ENCODE measurements at places on chromosomes 5 and 9.
A peak's percentile ranks its signal among the peaks of the same experiment; 100 is the strongest.

DNA sequence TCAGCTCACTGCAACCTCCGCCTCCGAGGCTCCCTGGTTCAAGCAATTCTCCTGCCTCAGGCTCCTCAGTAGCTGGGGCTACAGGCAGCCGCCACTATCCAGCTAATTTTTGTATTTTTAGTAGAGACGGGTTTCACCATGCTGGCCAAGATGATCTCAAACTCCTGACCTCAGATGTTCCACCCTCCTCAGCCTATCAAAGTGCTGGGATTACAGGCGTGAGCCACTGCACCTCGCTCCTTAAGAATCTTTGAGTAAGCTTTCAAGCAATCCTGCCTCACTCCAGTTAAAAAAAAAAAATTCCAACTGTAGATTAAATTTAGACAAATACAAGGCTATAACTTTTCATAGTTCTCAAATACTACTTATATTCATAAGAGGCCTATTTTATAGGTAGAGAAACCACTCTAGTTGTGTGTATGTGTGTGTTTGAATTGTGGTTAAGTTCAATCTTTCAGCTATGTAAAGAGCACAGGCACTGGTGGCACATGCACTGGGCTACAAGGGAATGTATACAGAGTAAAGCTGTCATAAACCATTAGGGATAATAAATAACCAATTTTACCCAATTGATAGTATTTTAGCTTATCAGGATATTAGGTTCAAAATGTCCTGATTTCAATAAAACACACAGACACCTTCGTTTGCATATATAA lies 50.6 kb upstream of the RAPGEF6 start:
- H3K27ac ChIP-seq = no peak overlapping the region
- no peak overlapping the region for H3K4me3 ChIP-seq
- no peaks in the 10 kb centered on the region for H3K4me1 ChIP-seq

GRCh38 chr9:130327781-130328348 lies 62.3 kb downstream of the HMCN2 start:
- H3K27me3 ChIP-seq = peaks cover 19% of the 10 kb centered on the region
- no peak overlapping the region for H3K4me3 ChIP-seq
- no peak overlapping the region for H3K27ac ChIP-seq
- DNase-seq = no peak

DNA sequence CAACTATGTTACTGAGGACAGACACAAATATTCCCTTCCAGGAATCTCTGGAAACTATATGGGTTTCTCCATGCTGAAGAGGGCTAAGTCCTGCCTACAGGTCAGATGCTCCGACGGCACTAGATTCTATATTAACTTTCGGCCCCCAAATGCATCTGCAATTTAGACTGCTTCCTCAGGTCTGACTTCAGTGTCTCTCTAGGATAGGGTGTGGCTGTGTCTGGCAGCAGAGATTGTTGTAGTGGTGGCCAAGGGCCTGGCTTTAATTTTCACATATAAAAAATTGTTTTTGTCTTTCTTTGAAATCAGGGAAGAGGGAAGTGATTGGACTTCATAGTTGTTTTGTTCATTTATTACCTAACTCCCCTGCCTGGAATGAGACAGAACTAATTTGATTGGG lies 101.8 kb downstream of the PJA2 start:
- no peak for DNase-seq
- H3K27me3 ChIP-seq = peaks cover 2% of the 10 kb centered on the region
- H3K27ac ChIP-seq = no peak overlapping the region
- no peaks in the 10 kb centered on the region for H3K36me3 ChIP-seq
- no peak overlapping the region for H3K4me3 ChIP-seq

DNA sequence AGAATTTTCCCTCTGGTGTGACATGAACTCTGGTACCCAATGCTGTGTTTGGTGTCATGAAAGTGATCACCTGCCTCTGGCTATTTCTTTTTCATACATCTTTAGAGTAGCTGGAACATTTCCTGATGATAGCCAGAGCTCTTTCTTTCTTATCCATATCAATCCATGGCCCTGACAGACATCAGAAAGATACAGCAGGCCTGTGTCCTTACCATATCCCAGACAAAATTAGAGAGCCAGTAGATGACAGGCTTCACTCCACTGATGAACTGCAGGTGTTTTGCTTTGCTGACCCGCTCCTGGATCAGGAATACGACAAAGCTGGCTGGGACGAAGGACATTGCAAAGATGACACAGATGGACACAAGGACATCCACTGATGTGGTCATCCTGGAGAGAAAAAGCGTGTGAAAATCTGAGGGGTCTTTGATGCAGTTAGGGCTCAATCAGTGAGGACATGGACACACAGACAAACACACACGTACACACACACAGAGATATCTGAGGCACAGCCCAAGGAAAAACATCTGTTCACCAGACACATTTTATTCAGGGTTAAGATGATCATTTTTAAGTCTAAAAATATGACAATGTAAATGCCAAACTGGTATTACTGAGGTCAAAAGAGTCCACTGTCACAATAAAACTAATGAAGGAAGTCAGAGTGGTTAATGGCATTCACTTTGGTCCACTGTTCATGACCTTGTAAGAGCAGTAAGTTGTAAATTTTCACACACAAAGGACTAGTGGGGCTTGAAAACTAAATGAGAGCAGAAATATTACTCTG lies 34.5 kb downstream of the NIPSNAP3B start:
- H3K36me3 ChIP-seq = no peaks in the 10 kb centered on the region
- H3K27me3 ChIP-seq = no peaks in the 10 kb centered on the region
- no peak for DNase-seq
- no peak overlapping the region for H3K4me3 ChIP-seq
- H3K27ac ChIP-seq = no peak overlapping the region

GRCh38 chr5:81409896-81410295 lies 16.0 kb upstream of the ACOT12 start:
- H3K4me1 ChIP-seq = peaks cover 20% of the 10 kb centered on the region
- H3K36me3 ChIP-seq = no peaks in the 10 kb centered on the region
- peak overlapping the region; percentile 52 for H3K27ac ChIP-seq

- peaks cover 11% of the 10 kb centered on the region for H3K36me3 ChIP-seq
- H3K4me1 ChIP-seq = peaks cover 80% of the 10 kb centered on the region
- no peaks in the 10 kb centered on the region for H3K27me3 ChIP-seq
- peak; percentile 71 for DNase-seq
- peak overlapping the region; percentile 88 for H3K27ac ChIP-seq
Measured at GRCh38 chr5:40486437-40487275, 193.1 kb upstream of the PTGER4 start.

- no peak overlapping the region for H3K4me3 ChIP-seq
- no peak for DNase-seq
- peaks cover 7% of the 10 kb centered on the region for H3K27me3 ChIP-seq
- no peak overlapping the region for H3K27ac ChIP-seq
- H3K4me1 ChIP-seq = no peaks in the 10 kb centered on the region
Measured at GRCh38 chr9:87880116-87880515, 2.6 kb upstream of the SPATA31E1 start.

GRCh38 chr5:111655169-111655924 lies 101.6 kb downstream of the NREP start:
- no peaks in the 10 kb centered on the region for H3K4me1 ChIP-seq
- H3K4me3 ChIP-seq = no peak overlapping the region
- no peaks in the 10 kb centered on the region for H3K36me3 ChIP-seq
- no peak overlapping the region for H3K27ac ChIP-seq
- no peak for DNase-seq
- no peaks in the 10 kb centered on the region for H3K27me3 ChIP-seq

DNA sequence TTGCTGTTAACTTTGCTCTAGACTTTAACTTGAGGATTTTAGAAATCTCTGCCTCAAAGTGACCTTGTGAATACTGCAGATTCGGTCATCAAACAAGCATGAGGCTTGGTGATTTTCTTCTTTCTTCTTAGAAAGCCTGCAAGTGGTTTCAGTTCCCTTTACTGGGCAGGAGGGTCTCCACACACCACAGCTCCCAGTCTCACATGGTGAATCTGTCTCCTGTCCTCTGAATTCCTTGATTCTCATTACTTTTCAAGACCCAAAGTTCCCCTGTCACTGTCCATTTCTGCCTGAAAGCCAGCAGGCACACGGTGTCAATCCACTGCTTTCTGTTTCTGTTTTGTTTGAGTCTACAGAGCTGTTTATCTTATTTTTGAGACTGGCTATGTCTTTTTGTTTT lies 14.1 kb downstream of the HSPB3 start:
- peaks cover 2% of the 10 kb centered on the region for H3K27me3 ChIP-seq
- H3K4me3 ChIP-seq = peak overlapping the region; percentile 15
- peaks cover 8% of the 10 kb centered on the region for H3K4me1 ChIP-seq
- no peaks in the 10 kb centered on the region for H3K36me3 ChIP-seq
- DNase-seq = no peak

GRCh38 chr9:99133145-99133544 lies 28.2 kb downstream of the TGFBR1 start:
- H3K27me3 ChIP-seq = no peaks in the 10 kb centered on the region
- H3K36me3 ChIP-seq = peaks cover 68% of the 10 kb centered on the region
- no peak overlapping the region for H3K4me3 ChIP-seq
- no peak overlapping the region for H3K27ac ChIP-seq

DNA sequence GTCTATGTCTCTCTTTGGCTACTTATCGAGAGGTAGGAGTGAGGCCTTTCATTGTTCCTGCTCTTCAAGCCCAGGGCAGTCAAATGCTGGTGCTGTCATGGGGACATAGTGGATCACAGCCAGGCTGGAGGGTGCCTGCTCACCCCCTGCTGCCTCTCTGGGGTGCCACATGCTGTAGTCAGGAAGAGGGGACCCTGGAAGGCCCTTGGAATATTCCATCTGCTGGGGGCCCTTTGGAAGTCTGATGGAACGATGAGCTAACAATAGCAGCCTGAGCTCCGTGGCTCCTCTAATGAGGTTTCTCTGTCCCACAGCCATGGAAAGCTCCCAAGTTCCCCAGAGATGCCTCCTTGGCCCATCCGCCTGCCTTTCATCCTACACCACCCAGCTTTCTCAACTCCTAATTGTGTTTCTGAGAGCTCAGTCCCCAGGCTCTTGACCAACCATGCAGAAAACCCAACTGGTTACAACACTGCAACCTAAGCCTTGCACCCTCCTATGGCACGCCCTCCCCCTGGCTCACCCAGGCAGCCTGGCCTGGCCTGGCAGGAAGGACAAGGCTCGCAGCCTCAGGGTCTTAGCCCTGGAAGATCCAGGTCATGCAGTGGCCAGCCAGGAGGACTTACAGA lies 91.7 kb downstream of the NRG2 start:
- no peak for DNase-seq
- no peaks in the 10 kb centered on the region for H3K36me3 ChIP-seq
- no peaks in the 10 kb centered on the region for H3K4me1 ChIP-seq
- H3K27ac ChIP-seq = no peak overlapping the region
- peaks cover 29% of the 10 kb centered on the region for H3K27me3 ChIP-seq
- no peak overlapping the region for H3K4me3 ChIP-seq

DNA sequence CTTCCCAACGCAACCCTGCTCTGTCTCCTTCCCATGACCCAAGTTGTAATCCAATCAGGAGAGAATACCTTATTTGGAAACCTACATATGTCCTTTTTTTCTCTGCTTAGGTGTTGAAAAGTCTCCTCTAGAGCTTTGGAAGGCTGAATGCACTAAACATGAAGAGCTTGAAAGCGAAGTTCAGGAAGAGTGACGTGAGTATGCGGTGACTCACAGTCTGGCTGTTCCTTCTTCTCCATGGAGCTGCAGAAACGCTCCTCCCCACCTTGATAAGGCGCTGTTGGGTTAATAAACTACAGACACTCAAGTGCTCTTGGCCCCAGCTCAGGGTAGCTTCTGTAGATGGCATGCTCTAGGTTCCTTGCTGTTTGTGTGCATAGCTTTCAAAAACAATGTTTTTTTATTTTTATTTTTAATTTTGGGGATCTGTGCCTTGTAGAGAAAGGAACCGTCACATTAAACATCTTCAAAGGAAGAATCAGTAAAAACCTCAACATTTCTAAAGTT lies 30.7 kb downstream of the RAI14 start:
- no peak for DNase-seq
- H3K27ac ChIP-seq = no peak overlapping the region
- H3K27me3 ChIP-seq = no peaks in the 10 kb centered on the region
- no peak overlapping the region for H3K4me3 ChIP-seq

DNA sequence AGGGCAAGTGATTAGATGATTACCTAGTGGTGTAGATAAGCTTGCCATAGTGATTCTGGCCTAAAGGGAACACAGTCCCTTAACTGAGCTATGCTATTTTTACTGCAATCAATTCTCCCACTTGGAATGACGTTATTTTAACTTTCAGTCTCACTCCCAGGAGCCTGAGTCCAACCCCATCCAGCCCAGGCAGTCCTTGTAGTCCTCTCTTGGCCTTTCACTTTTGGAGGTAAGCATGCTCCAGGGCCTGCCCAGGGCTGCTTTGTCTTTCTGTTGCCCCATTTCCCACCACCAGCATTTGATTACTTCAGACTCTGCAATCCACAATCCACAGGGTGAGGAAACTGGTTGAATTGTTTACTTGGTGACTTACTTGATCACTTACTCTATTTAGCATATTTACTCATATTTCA lies 233.0 kb downstream of the CD180 start:
- no peaks in the 10 kb centered on the region for H3K36me3 ChIP-seq
- peaks cover 4% of the 10 kb centered on the region for H3K27me3 ChIP-seq
- DNase-seq = no peak
- no peak overlapping the region for H3K4me3 ChIP-seq
- no peak overlapping the region for H3K27ac ChIP-seq

DNA sequence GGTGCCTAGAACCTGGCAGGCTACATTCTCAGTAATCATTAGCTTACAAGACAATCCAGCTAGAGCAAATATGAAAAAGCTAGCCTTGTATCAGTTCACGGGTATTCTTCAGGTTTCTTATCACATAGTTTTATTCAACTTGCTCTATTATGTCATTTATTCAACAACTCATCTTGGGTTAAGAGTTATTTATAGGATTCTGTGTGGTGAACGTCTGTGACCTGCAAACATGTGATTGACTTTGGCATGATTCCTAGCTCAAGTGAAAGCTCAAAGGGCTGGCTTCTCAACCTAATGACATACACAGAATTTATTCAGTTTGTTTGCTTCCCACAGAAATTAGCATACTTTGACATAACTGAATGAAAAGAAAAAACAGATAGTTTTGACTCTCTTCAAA lies 173.1 kb downstream of the PLPPR1 start:
- no peak overlapping the region for H3K27ac ChIP-seq
- H3K27me3 ChIP-seq = no peaks in the 10 kb centered on the region
- no peak for DNase-seq

DNA sequence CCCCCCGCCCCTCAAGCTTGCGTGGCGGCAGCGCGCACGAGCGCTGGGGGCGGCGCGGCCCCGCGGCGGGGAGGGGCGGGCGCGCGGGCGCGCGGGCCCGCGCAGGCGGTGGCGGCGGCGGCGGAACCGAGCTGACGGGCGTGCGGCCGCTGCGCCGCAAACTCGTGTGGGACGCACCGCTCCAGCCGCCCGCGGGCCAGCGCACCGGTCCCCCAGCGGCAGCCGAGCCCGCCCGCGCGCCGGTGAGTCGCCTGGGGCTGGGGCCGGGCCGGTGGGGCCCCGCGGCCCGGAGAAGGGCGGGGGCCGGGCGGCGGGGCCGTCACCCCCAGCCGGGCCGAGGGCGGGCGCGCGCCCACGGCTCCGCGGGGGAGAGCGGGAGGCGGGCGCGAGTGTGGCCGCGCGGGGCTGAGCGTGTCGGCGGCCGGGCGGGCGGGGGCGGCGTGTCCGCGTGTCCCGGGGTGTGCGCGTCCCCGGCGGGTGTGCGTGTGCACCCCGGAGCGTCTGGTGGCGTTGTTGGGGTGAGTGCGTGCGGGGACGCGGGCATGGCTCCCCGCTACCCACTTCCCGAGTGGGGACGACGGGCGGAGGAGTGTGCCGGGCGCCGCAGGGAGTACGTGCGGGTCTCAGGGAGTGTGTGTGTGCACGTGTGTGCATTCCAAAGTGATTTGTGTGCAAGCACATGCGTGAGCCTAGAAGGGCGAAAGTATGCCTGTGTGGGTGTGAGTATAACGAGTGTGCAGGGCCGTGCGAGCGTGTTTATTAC lies at the start of gene NEK6:
Gene NEK6, plus strand, starts transcription at position 106 of the 763 bp plus-strand sequence. CDS start 44,016 bp downstream, outside the sequence.
- DNase-seq = peak; percentile 47
- H3K36me3 ChIP-seq = peaks cover 3% of the 10 kb centered on the region
